ENCODE measurements at places on chromosomes 1 and 21.
A peak's percentile ranks its signal among the peaks of the same experiment; 100 is the strongest.

- no peak for DNase-seq
These were observed 75.9 kb downstream of the DHRS3 start for GRCh38 chr1:12542138-12542465.

DNA sequence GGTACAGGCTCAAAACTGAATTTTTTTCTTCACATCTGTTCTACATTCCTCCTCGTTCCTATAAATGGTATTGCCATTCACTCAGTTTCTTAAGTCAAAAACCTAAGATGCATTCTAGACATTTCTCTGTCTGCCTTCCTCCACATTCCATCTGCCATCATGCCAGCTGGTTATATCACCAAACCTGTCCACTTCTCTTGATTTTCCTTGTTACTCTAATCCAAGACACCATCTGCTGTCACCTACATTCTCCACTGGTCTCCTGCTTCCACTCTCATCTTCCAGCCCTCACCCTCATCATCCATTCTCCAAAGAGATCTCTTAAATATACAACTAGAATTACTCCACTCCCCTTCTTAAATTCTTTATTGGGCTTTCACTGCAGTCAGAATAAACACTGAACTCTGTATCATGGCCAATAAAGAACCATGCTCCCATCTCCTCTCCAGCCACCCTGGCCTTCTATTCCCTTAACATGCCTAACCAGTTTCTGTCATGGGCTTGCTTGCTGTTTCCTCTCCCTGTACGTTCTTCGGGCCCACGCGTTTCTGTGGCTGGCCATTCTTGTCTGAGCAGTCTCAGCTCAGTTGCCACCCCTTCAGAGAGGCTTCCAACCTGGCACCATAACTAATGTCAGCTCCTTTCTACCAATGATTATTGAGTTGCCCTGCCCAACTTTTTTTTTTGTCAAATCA, 278.3 kb downstream of the ST6GALNAC3 start:
- DNase-seq, result no peak

DNA sequence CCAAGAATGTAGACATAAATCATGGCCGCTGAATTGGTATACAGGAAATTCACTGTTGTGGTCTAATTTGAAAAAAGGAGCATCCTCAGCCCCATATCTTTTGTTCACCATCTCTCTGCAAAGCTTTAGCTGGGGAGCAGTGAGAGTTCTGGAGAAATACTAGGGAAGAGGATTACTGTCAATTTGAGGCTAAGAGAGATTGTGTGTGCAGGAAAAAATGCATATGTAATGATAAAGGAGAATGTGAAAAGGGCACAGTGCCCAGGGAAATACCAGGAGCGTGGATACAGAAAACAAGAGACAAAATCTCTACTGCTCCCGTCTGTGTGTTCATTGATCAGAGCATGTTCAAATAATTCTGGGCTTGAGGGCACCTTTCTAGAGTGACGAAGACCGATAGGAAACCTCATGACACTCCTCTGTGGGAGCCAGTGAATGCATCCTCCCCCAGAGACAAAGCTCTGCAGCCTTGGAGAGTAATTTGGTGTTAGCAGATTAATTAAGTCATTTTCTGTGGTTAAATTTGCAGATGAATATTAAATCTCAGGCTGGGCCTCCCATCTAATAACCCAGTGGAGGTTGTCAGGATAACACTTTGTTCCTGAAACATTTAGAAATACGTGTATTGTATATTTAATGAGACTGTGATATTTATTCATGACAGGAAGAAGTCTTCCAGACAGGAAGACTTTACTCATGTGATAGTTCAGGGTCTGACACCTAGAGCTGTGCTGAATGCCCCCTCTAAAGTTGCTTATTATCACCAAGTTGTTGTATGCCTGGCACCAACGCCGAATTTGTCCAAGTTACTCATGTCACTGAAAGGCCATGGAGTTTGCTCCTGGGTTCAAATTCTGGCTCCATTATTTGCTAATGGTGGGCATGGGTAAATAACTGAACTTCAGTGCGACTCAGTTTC, 287.3 kb upstream of the SGIP1 start:
- DNase-seq, result no peak

- peak; percentile 19 for DNase-seq
These were observed 16.9 kb downstream of the NPHP4 start for GRCh38 chr1:5975133-5975880.

GRCh38 chr1:67524143-67525052, 94.2 kb upstream of the SERBP1 start:
- no peak for DNase-seq
